ENCODE measurements at places on chromosomes 6 and 20.

DNA sequence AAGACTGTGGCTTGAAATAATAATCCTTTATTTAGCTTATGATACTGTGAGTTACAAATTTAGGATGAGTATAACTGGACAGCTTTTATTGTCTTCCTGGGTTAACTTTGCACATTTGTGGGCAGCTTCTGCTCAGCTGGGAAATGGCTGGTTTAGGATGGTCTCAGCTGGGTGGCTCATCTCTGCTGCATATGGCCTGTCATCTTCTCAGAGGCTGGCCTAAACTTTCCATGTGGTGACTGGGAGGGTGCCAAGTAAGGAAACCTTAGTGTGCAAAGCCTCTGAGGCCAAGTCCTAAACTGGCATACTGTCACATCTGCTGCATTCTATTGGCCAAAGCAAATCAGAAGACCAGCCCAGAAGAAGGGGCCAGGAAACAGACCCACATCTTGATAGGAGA, 40.2 kb downstream of the BTBD3 start:
- no peak for DNase-seq

- no peak for DNase-seq
Observed at GRCh38 chr6:123909989-123910388, 106.3 kb downstream of the NKAIN2 start.

GRCh38 chr20:48246061-48246790, 460.9 kb upstream of the SULF2 start:
- no peak for DNase-seq

DNA sequence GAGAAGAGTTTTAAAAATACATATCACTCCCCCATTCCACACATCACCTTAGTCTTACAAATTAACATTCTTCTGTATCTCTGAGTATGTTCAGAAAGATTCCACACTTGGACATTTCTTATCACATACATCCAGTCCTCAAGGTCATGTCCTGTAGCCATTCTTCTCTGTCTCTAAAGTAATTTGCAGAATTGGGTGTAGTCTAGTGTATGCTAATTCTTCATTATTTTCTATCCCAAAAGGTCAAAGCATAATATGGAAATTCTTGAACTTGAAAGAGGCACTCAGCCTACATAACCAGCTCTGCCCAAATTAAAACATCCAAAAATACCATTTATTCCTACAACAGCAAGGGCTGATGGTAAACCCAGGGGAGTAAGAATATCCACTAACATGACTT, 286.0 kb downstream of the HAO1 start:
- DNase-seq: no peak

Data from activated T-cell treated with anti-CD3 and anti-CD28 coated beads for 48 hours (primary cell).